Activated CD4-positive, CD25-positive, alpha-beta regulatory T cell (primary cell): ENCODE measurements at places on chromosomes 5 and 9.

GRCh38 chr5:173468821-173469251 is 140.6 kb upstream of the STC2 start:
- DNase-seq = no peak

- no peak for DNase-seq
These were observed 722 bp downstream of the TBC1D9B start for GRCh38 chr5:179906795-179907555.

- DNase-seq = no peak
These were observed 1.1 kb downstream of the ARL15 start for GRCh38 chr5:54309276-54309675.

DNA sequence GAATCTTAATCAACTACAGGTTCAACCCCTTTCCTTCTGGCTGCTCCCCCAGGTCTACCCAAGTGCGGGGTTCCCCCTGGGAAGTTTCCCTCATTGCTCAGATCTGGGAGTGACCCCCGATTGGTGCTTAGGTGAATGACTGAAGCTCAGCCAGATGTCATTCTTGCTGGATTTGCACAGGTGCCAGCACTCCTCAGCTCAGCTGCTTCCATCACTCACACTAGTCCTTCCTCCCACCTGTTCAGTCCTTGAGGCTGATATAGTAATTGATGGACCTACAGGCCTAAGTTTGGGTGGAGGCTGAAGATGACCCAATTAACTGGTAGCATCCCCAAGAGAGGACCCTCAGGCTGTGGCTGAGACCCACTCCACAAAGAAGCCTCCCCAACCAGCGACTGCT is 32.9 kb downstream of the PRLR start:
- no peak for DNase-seq

DNA sequence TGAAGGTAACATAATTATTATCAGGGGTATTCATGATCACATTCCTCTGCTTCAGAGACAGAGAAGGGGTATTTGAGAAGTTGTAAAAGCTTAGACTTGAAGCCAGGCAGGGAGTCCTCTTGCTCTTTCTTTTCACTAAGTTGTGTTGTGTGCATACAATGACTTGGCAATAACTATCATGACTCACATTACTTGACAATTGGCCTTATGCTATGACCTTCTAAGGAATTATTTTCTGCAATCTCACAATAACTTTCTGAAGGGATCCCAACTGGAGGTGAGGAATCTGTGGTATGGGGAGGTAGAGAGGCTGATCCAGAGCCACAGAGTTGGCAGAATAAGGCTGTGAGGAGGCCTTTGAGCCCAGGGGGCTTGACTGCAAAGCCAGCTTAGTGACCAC is 622.3 kb downstream of the MTRR start:
- DNase-seq = no peak

DNA sequence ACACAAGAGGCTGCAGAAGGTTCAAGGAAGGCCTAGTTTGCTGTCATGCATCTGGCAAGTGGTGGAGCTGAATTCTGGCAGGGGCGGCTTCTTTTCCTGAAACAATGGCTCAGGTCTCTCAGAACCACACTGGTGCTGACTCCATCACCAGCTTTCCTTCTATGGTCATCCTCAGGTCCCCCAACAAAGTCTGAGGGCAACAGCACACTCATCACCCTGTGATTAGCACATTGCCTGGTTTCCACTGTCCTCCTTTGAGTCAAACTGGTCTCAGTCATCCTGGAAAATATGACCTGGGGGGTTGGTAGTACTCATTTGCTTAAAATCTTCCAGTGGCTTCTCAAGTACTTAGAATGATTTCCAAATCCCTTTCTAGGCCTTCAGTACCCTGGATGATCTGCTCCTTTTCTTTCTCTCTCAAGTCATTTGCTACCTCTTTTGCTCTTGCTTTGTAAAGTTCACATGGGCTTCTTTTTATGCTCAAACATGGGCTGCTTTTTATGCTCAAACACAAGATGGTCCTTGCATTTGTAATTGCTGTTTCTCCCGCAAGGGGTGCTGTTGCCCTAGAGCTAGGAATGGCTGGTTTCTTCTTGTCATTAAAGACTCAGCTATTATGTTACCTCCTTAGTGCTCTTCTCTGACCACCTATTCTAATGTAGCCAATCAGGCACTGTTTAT is 144.9 kb downstream of the ALDH1A1 start:
- no peak for DNase-seq
